Brain pericyte (primary cell): ENCODE measurements at places on chromosomes 4 and X.

DNA sequence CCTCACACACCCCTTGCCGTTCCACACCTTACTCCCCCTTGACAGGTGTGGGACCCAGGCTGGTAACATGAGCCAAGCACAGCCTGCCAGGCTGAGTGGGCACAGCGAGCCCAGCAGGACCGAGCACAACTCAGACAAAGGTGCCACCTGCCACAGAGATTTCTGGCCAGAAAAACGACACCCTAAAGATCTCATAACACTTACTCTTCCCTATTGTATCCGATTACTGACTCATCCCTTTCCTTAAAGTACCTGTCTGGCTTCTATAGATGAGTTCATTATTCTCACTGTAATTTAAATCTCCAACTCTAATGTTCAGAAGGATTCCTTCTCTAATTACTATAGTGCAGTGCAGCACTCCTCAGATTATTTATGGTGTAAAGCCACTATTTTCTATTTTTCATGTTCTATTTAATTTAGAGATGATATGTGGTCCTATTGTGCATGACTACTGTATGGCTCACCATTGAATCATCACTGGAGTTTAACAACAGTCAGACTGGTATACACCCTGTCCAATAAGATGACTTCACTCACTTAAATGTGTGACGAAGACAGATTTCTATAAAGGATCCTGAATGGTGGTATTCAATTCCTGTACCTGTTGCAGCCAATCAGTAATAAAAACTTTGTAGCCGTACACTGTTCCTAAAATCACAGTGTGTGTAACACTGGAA lies 7.6 kb upstream of the SYTL5 start:
- DNase-seq: no peak

DNA sequence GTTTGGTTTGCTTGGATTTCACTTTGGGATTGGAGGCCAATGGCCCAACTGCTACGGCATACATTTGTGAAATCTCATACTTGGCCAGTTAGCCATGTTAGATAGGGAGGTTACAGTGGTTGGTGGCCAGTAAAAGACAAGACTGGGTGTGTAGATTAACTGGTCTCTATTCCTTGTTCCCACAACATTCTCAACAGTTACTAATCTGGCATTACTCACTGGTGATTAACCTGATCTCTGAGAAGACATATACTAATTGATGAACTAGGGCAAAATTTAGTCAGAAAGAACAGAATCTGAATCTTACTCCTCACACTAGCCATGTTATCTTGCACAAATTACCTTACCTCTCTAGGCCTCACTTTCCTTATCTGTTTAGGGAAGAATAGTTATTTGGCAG lies 33.4 kb downstream of the GATB start:
- DNase-seq: no peak

GRCh38 chr4:99610605-99611175 lies 36.1 kb downstream of the MTTP start:
- DNase-seq: no peak

DNA sequence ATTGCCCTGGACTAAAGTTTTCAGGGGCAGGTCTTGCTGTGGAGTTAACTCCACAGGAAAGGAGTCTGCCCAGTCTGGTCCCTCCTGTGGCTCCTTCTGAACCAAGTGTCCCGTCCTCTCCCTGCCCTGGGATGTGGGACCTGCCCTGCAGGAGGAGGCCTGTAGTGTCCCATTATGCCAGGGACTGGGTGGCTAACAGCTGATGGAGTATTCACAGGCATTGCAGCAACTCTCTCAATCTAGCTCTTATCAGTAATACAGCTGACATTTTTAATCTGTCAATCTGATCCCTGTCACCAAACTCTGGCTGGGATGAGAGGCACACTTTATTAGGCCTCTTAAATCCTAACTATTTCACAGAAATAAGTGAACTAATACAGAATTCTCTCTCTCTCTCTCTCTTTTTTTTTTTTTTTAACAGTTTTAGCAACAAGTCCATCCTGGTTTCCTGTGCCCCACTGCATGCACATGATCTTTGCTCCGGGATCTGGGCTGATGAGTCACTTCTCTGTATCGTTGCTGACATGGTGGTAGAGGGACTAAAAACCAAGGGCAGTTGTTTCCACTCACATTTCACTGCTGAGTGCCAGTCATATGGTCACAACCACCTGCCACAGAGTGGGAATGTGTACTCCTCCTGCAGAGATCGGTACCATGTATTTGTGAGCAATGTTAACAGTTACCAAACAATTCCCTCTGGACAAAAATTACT lies 39.1 kb downstream of the HAND2 start:
- DNase-seq: no peak

- DNase-seq: no peak
These were observed 10.0 kb upstream of the HAND2 start for GRCh38 chr4:173539986-173540385.

GRCh38 chr4:147799986-147800555 lies 68.2 kb downstream of the ARHGAP10 start:
- no peak for DNase-seq

DNA sequence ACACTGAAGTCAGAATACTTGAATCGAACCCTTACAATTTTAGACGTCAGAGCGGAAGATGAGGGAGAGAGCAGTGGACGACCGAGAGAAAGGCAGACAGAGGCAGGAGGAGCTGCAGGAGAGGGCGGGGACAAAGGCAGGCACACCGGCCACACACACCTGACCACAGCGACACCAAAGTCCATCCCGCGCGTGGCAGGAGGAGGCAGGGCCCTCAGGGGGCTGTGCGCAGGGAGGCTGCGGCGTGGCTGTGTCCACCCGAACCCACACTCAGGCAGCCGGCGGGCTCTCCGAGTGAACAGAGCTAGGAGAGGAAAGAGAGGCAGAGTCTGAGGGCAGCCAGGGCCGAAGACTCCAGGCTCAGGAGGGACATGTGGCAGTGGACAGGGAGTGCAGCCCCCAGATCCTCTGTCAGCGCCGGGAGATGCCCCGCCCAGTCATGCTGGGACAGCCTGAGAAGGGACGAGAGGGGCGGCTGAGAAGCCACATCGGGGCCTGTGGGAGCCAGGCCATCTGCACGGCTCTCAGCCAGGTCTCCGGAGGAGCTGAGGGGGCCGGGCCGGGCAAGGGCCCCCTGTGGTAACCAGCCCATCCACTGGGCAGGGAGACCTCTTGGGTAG lies 20.1 kb downstream of the GAK start:
- DNase-seq: no peak

- DNase-seq: no peak
These were observed 7.8 kb downstream of the ARAF start for GRCh38 chrX:47568656-47569295.

- DNase-seq: no peak
These were observed 262.6 kb downstream of the GPC3 start for GRCh38 chrX:133722756-133723155.

DNA sequence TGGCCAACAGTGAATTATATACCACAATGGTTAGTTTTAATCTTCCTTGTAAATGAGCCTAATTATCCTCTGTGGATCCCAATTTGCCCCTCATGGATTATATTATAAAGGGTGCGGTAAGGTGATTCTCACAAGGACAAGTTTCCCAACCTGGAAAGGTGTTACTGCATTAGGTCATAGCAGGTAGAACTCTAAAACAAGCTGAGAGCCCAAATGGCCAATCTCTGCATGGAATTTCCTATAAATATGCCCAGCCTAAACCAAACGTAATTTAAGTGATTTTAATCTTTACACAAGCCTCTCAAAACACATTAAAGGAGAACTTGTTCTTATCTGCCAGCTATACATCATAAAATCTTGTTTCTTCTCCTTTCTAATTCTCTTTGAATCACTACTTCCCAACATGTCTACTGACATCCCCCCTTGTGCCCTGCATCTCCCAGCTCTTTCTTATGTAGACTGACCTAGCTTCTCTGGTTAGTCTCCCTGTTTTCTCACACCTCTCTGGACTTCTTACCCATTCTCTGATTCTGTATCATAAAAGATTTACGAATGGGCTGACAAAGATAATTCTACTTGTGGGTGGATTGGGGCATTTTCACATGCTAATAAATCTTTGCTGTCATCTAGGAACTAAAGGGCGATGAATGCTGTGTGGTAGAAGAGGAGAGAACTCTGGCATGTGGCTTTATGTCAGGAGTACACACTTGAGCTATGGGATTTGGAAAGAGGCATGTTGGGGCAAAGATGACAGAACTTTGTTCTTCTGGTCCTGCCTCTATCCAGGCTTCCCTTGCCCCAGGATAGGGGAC lies 94.3 kb upstream of the PGRMC2 start:
- DNase-seq: no peak

GRCh38 chr4:174317531-174317930 lies 33.8 kb downstream of the CEP44 start:
- DNase-seq: no peak

DNA sequence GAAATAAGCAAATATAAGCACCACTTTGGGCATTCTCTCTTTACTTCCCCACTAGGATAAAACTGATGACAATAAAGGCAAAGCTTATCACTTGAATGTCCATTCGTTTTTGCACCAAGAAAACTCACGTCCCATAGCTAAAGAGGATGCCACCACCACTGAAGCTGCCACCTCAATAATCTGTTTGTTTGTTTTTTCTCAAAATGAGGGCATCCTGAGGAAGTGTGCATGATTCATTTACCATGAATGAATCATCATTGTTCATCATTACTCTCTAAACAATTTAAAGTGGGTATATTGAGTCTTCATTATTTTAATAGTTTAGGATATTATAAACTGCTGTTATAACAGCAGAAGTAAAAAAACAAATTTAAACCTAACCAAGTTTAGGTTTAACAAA lies 168.2 kb downstream of the DCTD start:
- DNase-seq: no peak

DNA sequence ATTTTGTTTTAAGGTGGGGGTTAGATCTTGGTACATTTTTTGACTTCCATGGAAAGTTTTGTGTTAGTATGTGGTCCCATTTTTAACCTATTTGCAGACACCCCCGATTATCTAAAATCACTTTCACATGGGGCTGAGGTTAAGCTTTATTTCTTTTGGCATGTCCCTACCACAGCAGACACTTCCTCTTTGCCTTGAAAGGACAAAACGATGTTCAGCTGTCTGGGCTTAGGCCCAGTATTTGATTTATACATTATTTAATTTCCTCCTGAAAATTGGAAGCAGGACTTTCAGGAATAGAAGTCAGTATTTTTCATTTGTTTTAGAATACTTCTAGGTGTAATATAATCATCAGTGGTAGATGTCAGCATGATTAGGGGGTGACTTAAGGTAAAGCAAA lies 112.4 kb upstream of the SPRY1 start:
- no peak for DNase-seq

DNA sequence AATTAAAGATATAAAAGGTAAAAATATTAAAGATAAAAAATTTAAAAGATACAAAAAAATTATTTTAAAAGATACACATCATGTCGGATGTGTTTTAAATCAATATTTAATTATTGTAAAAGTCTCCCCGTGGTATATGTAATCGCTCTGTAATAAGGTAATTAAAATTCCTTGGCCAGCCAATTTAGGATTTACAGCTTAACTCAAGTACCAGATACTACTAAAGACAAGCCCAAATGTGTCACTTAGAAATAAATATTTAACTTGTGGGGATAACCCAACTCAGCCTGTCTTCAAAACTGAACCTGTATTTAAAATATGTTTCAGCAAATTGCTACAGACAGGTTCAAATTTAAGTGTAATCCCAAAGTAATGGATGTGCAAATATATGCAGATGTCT lies 56.0 kb downstream of the GPR82 start:
- DNase-seq: no peak

GRCh38 chrX:95893636-95894035 lies 791.0 kb upstream of the DIAPH2 start:
- DNase-seq: no peak

DNA sequence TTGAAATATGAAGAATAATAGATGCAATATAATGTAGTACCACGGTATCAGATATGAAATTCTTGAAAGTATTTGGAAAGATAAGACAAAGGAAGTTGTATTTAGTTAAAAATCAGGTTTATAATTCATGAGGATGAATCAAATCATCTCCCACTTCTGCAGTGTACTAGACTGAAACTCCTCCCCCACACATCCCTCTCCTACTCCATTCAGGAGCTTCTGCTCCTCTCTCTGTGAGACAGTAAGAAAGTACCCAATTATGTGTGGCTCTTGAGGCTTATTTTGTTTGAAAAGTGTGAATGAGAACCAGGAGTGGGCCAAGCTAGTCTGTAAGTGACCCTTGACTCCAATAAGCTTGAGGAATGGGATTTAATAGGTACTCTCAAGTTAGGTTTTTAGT lies 9.5 kb downstream of the SLAIN2 start:
- DNase-seq: no peak

DNA sequence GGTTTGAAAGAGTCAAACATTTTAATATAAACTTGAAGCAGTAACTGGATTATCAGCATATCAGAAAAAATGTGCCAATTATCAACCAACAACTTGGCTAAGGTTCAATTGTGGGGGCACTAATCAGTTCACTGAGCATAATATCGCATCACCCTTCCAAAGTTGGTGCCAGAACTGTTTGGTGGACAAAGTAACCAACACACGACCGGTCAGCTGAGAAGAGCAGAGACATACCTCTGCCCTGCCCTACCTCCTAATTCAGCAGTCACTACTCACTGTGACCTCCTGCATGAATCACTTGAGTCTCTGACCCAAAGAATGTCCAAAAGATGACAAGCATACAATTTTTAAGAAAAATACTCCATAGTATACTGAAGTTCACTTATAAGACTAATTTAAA lies 53.2 kb downstream of the TSPAN5 start:
- DNase-seq: no peak

DNA sequence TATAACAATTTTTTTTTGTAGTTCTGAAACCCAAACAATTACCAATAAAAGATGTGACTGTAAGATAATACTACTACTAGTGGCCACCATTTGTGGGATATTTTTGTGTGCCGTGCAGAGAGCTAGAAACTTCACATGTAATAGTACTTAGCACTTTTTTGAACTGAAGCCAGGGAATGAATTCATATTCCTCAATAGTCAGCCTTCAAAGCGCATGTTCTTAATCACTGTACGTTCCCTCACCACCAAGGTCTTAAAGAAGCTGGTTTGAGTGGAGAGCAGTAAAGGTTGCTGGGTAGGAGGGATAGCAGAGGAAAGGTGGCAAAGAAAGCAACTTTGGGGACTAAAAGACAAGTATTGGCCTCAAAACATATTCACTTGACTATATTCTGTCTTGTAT lies 9.6 kb upstream of the RUFY3 start:
- DNase-seq: no peak

DNA sequence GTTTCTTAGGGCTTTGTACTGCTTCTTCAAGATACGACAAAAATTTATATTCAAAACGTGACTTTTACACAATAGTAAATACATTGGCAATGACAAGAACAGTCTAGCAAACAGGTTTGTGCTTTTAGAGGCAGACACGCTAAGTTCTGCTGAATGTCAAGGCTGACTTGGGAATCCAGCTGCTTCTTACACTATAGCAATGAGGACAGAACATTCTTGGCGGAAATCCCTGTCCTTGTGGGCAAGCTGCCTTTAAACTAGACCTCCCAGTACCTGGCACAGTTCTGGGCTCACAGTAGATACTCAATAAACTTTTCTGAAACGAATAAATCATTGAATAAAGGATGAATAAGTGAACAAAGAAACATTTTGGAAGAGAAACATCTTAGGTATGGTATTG lies 148.2 kb downstream of the RASL11B start:
- no peak for DNase-seq

- peak; percentile 13 for DNase-seq
These were observed 70.3 kb downstream of the ARL9 start for GRCh38 chr4:56575820-56576429.

- DNase-seq: no peak
These were observed 49.3 kb upstream of the EPHA5 start for GRCh38 chr4:65719635-65720034.

- DNase-seq: no peak
These were observed 760 bp downstream of the TMEM165 start for GRCh38 chr4:55396308-55397125.
